ENCODE measurements at places on chromosomes 3 and 15. TPM values are rescaled to one million over a fixed set of nuclear protein-coding genes. Genes with fewer than 3 reads are reported as not detected.

- DNase-seq = no peak
Observed at GRCh38 chr3:169280010-169280585, 383.4 kb downstream of the MECOM start.

GRCh38 chr15:98873441-98874218 lies 134.0 kb downstream of the PGPEP1L start:
- DNase-seq = no peak

- DNase-seq = no peak
Observed at GRCh38 chr3:123157209-123157597, 44.5 kb upstream of the SEC22A start.

DNA sequence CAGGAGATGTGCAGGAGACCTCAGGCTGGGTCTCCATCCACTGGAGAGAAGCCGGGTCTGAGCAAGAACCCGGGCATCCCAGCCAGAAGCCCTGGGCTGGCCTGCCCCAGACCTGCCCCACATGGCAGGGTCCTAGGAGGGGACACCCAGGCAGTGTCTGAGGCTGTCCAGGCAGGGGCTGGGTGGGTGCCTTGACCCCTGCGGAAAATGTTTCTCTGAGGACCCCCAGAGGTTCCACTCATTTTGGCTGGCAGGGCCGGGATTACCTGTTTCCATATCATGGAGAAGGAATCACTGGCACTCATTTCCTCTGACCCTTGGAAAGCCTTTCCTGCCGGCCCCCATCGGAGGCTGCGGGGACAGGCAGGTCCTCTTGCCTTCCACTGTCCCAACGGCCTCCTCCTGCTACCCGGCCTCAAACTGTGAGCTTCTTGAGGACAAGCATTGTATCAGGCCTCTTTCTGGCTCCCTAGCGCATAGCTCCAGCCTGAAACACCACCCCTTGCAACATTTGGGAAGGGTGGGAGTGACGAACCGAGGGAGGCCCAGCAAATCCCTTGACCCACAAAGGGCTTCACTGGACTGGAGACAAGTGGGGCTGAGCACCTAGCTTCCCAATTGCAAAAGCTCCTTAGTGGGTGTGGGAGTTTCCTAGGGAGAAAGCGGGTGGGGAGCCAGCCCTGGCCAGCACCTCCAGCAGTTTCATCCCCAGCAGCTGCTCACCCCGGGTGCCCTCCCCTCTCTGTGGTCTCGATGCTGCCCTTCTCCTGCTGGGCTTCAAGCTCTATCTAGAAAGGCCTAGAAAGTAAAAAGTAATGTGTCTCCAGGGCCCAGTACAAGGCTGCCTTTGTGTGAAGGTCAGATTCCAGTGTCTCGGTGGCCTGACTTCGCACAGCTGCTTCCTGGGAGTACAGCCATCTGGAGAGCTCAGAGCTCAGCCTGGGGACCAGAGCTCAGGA lies 29.7 kb downstream of the ACSBG1 start:
- peak; percentile 57 for DNase-seq

- no peak for DNase-seq
Observed at GRCh38 chr3:144332868-144333267, 361.2 kb downstream of the DIPK2A start.

GRCh38 chr15:48574187-48574586 lies 71.3 kb downstream of the FBN1 start:
- DNase-seq = no peak

GRCh38 chr15:44918136-44918535 lies 38.4 kb upstream of the TERB2 start:
- no peak for DNase-seq

- no peak for DNase-seq
Observed at GRCh38 chr3:116417151-116417550, 28.1 kb downstream of the LSAMP start.

- no peak for DNase-seq
Observed at GRCh38 chr3:10444511-10444910, 60.9 kb downstream of the ATP2B2 start.

DNA sequence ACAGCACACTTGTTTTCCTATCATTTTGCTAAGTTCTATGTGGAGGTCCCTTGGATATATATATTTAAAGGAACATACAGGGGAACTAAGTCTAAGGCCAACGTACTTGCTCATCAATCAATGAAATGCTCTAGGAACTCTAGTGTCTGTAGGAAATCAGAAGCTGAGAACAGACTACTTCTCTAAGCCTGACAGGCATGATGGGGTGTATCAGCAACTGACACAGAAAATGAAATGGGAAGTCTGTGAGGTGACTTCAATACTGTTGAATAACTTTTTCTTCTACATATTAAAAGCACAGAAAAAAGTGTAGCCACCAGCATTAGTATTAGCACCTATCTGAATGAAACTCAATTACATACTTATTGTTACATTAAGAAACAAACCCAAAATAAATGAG lies 56.9 kb upstream of the CSPG5 start:
- DNase-seq = no peak

- DNase-seq = no peak
Observed at GRCh38 chr15:85404918-85405866, 24.8 kb downstream of the AKAP13 start.

GRCh38 chr3:179186426-179186825 lies 38.3 kb downstream of the PIK3CA start:
- DNase-seq = no peak

- no peak for DNase-seq
Observed at GRCh38 chr15:35061825-35062737, 23.0 kb downstream of the NANOGP8 start.

- DNase-seq = no peak
Observed at GRCh38 chr3:94928921-94929320, 866.1 kb downstream of the NSUN3 start.

DNA sequence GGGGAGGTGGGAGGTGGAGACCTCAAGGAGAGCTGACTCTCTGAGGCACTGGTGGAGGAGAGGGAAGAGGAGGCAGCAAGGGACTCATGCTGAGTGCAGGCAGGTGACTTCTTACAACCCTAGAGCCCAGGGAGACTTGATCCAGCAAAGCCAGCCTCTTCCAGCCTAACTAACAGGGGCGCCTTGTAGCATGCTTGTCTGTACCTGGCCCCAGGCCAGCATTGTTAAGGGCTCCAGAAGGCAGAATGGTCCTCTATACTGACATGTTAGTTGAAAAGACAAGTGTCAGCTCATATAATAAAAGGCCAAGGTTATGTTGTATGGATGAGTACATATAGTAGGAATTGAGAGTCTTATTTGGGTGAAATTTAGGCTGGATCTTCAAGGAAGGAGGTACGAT lies 65.4 kb downstream of the CHDH start:
- no peak for DNase-seq

DNA sequence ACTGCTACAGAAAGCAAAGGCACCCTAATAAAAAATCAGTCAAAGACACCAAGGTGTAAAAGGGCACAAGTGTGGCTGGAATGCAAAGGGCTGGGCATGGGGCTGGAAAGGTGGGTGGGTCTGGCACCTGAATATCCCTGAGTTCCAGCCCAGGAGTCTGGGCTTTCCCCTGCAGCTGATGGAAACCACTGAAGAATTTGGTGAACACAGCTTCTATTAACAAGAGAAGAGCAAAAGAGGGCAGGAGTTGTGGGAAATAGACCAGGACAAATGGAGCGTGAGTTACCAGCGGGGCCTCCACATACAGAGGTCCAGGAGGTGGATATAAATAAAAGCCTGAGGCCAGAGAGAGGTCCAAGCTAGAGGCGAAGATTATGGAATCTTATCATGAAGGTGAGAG lies 45.1 kb upstream of the TPM1 start:
- no peak for DNase-seq

GRCh38 chr15:34154725-34155204 lies 52.9 kb downstream of the PGBD4 start:
- no peak for DNase-seq

- no peak for DNase-seq
Observed at GRCh38 chr3:187986514-187986934, 167.4 kb upstream of the LPP start.

GRCh38 chr15:85777250-85778106 lies 17.2 kb downstream of the KLHL25 start:
- DNase-seq = no peak

DNA sequence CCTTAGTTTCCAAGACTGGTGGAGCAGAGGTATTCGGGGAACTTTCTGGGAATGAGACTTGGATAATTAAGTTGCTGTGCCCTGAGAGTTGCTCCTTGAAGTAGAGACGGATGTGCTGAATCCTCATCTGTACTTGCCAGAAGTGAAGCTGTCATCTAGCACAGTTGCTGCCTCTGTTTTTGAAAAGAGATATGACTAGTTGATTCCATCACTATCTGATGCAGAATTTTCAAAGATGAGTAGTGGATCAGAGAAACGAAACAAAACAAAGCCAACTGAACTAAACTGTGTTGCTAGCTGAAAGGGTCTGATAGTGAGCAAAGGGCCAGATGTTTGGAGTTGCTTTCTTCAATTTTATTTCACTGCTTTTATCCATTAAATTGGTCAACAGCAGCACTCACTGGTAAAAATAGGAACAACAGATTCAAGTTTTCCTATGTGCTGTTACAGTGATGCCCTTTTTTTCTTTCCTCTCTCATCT lies 52.7 kb downstream of the MITF start:
- no peak for DNase-seq

- no peak for DNase-seq
Observed at GRCh38 chr3:155978324-155978723, 107.9 kb downstream of the GMPS start.

DNA sequence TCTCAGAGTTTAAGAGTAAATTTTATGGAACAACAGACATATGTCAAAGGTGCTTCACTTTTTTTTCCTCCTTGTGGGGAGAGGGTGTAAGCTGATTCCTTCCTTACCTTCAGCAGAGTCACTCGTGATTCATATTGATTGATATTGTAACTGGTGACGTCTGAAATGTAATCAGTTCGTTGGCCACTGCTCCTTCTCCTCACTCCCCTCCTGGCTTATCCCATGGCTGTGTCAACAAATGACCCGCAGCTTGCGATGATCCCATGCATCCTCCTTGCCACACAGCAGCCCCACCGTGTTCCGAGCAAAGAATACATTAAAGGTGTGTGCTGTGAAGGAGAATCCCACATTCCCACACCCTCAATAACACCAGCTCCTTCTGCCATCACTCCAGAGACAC lies 7.3 kb downstream of the MGLL start:
- DNase-seq = no peak

DNA sequence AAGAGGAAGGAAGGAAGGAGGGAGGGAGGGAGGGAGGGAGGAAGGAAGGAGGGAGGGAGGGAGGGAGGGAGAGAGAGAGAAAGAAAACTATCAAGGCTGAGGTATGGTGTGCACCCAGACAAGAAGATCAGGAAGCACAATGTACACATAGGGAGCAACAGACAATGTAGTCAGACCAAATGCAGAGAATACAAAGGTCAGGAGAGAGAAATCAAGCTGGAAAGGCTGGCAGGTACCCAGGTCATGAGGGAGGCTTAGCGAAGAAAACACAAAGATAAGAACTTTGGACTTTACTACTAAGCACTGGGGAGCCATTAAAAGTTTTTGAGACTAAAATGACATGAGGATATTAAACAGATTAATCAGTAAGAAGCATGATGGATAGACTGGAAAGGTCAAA lies 176.0 kb upstream of the TMCO5A start:
- no peak for DNase-seq

- peak; percentile 63 for DNase-seq
Observed at GRCh38 chr15:41544650-41545015, 576 bp upstream of the RPAP1 start.

Gene LRRIQ4
- total RNA-seq = not detected

Gene SKIL
- 14.7 TPM for total RNA-seq

Gene IL20RB
- total RNA-seq = 0.35 TPM

Gene ADCY5
- total RNA-seq = 225 TPM

Gene ERC2
- total RNA-seq = 0.81 TPM

Gene CHL1
- 24.2 TPM for total RNA-seq

All from Right ventricle myocardium superior (tissue), 1 donor.